CD4-positive, alpha-beta T cell treated with Interleukin-15 for 1 hour (primary cell): ENCODE measurements at places on chromosomes 3 and 15.
A peak's percentile ranks its signal among the peaks of the same experiment; 100 is the strongest.

DNA sequence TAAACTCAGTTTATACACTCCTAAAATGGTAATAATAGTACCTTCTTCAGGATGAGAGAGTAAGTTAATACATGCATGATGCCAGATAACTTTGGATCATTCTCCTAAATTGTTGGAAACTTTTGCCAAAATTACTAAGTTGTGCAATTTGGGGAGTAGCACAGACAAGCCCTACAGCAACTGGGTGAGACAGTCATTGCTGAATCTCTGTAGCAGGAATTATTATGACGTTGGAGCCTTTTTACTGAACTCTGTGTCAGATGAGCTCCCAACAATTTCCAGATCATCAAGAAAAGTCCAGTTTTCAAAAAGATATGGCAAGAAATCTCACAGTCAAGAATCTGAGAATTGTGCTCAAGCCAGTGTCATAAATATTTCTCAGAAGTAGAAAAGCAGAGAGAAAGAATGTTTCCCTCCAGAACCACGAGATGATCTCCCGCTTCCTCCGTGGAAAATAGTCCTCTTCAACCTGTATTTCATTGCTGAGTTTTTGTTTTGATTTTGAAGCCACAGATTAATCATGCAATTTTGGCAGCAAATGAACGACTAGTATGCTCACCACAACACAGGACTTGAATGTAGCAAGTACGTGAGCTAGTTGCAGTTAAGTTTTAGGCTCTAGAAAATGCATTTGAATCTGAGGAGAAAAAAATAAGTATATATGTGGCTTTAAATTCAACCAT is 485.4 kb downstream of the CNTN6 start:
- DNase-seq, result no peak

GRCh38 chr3:43405888-43406642 is 119.7 kb downstream of the SNRK start:
- DNase-seq, result no peak

DNA sequence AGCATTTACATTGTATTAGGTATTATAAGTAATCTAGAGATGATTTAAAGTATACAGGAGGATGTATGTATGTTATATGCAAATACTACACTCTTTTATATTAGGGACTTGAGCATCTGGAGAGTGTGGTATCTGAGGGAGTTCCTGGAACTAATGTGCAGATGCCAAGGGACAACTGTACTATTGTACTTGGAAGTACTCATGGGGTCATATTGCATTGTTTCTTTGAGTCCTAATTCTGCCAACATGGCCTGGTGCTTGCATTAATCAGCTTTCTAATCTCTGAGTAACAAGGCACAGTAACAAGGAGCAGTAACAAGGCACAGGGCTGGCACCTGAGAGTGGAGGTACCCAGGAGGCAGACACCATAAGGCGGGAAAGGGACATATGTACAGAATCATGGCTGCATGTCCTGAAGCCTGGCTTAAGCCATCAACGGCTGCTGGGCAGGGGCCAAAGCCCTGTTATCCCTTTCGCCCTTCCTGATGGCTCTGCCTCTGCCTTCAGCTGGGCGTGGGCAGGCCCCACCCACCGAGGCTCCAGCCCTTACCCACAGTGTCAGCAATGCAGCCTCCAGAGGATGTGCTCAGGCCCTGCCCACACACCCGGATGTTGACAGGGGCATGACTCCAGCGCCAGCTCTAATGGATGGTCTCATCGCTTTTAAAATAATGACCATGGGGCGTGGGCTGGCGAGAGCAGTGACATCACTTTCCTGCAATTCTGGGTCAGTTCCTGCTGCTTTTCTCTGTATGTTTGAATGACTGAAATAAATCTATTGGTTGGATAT is 22.9 kb downstream of the CEMIP start:
- no peak for DNase-seq

DNA sequence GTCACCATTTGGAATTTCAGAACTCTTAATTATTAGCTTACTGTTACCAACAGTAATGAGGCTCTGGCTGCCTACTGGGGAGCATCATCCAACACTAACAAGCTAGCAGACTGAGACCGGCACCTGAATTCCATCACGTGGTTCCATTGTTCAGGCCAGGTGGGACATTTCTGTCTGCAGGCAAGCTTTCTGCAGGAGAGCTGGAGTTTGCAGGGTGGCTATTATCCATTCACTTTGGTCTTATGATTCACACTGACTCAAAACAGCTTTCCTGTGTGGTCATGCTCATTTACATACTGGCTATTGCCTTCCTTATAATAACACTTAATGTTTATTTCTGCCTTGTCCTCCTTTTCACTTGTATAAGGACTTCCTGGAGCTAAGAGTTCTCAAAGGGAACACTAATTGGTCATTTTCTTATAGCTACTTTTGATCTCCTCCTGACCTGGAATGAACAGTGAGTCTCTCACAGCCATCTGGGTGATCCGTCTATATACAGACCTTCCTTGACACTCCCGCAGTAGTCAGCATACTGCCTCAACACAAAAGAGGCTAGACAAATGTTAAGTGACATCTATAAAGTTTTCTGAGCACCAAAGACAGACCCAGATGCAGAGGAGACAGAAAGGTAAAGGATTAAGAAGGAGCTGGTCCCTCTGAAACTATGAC is 695.4 kb downstream of the FHIT start:
- no peak for DNase-seq

- DNase-seq, result no peak
Measured at GRCh38 chr15:59448871-59449270, 10.9 kb downstream of the FAM81A start.

- no peak for DNase-seq
Measured at GRCh38 chr15:93072411-93073394, 16.3 kb downstream of the RGMA start.

DNA sequence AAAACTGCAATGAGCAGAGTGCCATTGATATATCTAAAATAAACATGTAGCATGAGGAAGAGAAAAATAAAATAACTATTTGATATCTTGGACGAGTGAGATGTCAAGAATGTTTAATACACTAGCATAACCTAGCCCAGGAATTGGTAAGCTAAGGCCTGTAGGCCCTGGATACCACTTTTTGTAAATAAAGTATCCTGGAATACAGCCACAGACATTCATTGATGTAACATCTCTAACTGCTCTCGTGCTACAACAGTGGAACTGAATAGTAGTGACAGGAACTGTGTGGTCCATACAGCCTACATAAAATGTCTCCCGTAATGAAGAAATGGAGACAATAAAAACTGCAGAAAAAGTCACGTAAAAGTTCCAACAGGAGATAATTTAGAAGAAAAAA is 869.0 kb downstream of the AGBL1 start:
- DNase-seq, result no peak

DNA sequence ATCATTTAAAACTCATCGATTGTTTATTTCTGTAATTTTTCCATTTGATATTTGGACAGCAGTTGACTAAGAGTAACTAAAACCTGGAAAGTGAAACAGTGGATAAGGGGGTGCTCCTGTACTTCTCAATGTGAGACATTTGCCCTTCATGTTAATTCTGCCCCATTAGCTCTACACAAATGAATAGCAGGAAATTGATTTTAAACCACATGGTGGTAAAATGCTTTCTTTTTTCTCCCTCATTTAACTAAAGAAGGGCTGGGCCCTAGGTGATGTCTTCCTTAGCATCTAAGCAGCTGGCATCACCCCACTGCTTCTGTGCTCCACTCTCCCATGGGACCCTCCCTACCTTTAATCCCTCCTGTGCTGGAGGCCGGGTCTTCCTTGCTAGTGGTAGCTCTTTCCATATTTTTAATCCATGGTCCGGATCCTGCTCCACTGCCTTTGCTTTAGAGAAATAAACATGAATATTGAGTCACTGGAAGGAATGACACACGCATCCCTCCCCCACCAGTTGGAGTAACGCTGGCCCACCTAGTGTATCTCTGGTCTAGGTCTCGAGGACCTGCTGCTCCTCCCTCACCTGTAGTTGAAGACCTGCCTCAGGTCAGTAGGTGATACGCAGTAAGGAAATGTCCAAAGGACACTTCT is 30.2 kb upstream of the LAMP3 start:
- DNase-seq, result no peak

GRCh38 chr15:40437752-40438687 is 2.7 kb upstream of the BAHD1 start:
- no peak for DNase-seq

- peak; percentile 22 for DNase-seq
Measured at GRCh38 chr3:59374818-59375211, 325.0 kb upstream of the CFAP20DC start.

DNA sequence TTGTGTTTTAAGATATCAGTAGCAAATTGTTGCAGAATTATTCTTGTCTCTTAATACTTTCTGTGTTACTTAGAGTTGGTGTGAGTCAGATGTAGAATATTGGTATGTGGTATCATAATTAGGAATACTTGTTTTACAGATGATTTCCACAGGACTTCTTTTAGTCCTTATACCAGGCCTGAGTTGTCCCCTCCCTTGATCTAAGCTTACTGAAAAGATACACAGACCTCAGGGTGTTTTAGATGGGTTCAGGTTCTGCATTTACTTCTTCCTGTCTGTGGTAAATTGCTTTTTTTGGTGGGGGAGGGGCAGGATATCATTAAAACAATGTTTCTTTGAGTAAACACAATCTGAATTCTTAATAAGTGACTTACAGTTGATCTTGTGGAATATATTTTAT is 14.2 kb downstream of the DZIP3 start:
- no peak for DNase-seq

GRCh38 chr3:173639098-173639497 is 241.6 kb downstream of the NLGN1 start:
- DNase-seq, result no peak

DNA sequence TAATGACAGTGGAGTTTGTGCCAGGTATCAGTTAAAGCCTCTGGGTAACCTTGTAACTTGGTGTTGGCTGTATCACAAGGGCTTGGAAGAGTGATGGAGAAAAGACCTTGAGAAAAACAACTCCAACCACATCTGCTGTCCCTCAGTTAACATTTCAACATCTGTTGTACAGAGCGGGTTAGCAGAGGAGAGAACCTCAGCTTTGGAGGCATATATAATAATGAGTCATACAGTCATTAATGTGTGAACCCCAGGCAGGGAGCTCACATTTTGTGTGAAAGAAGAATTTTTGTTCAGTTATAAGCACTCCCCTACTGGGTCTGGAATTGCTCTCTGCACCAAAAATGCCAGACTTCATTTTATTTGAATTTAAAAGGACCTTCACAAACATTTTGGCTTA is 439.5 kb downstream of the PDCD6IP start:
- no peak for DNase-seq

GRCh38 chr3:188788621-188789081 is 383.1 kb upstream of the TPRG1 start:
- DNase-seq, result peak; percentile 61

DNA sequence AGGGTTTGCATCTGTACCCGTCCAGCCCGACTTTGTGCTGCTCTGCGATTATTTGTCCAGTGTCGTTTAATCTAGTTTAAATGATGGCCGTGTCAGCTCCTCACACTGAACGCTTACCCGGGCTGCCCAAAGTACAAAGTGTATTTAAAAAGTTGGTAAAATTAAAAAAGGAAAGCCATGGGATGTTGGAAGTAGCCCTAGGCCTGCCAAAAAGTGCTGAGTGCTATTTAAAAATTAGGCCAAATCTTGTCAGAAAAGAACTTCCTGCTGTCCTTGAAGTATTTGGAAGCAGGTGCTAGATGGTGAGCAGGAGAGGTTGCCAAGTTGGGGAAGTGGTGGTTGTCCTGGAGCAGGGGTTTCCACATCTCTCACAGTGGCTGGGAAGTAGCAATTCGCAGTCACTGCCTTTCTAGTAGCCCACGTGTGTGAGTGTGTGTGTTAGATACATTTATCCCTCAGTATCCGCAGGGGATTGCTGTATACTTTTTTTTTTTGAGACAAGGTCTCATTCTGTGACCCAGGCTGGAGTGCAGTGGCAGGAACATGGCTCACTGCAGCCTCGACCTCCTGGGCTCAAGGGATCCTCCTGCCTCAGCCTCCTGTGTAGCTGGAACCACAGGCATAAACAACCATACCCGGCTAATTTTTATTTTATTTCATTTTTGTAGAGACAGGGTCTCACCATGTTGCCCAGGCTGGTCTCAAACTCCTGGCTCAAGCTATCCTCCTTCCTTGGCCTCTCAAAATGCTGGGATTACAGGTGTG is 664 bp downstream of the PPCDC start:
- peak; percentile 24 for DNase-seq

- no peak for DNase-seq
Measured at GRCh38 chr3:65396078-65396477, 642.6 kb downstream of the MAGI1 start.

DNA sequence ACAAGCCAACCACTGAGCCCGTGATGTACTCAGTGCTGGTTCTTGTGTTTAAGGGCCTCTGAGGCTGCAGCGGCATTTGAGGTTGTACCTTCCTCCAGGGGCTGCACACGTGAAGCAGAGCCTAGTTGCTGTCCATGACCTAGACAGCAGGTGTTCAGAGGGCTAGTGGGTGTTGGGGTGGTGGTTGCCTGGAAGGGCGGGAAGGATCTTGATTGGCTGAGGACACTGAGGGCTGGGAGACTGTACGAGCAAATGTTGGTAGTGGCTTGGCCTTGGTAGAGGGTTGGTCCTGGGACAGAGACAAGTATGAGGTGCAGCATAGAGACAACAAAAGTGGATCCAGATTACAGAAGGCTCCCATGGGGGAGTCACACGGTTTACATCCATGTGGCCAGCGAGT is 17.0 kb upstream of the HES1 start:
- DNase-seq, result no peak

GRCh38 chr3:122665226-122665786 is 15.3 kb upstream of the PARP14 start:
- no peak for DNase-seq

GRCh38 chr3:98914210-98915080 is 12.9 kb upstream of the DCBLD2 start:
- DNase-seq, result no peak

DNA sequence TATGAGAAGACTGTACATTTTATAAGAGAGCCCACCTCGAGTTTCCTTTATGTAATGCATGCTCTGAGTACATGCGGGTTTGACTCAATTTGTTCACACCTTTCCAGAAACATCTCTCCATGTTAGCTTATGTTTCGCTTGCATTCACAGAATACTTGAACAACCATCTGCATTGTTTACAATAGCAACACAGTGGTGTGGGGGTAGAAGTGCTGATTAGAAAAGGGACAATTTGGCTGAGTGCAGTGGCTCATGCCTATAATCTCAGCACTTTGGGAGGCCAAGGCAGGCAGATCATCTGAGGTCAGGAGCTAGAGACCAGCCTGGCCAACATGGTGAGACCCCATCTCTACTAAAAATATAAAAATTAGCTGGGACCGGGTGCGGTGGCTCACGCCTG is 60.9 kb downstream of the NCEH1 start:
- no peak for DNase-seq

- no peak for DNase-seq
Measured at GRCh38 chr15:85289677-85290365, 90.6 kb upstream of the AKAP13 start.

DNA sequence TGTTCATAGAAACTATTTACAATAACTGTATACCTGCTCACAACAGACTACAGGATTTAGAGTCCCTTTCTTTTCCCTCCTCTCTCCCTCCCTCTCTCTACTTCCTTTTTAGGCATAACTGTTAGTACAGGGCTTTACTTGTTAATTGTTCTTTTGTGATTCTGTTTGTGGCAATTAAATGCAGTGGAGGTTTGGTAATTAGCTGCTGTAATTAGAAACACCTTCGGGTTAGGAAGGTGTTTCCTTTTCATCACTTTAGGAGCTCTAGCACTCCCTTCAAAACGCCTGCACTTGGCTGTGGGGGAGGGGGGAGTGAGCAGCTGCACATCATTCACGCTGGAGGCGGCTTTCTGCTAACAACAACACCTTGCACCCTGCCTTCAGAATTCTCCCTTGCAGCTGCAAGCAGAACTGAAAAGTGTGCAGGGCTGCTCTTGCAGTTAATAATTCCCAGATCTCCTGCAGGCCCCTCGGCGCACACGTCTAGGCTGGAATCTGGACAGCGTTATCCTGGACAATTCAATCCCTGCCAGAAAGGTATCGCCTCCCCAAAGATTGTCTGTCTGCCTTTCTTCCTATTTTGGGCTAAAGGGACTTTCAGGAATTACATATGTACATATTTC is 242.6 kb upstream of the RGMA start:
- no peak for DNase-seq
